ENCODE measurements at places on chromosomes 12 and 14. TPM values are rescaled to one million over a fixed set of nuclear protein-coding genes. Genes with fewer than 3 reads are reported as not detected.

KITLG gene
- total RNA-seq, result 53.8 TPM

CD69 gene
- total RNA-seq, result 17.4 TPM

GRCh38 chr14:92004062-92004461 lies 35.8 kb downstream of the TRIP11 start:
- no peaks in the 10 kb centered on the region for H3K27me3 ChIP-seq
- H3K4me1 ChIP-seq, result no peaks in the 10 kb centered on the region
- H3K4me3 ChIP-seq, result no peak overlapping the region
- no peak overlapping the region for H3K27ac ChIP-seq

DNA sequence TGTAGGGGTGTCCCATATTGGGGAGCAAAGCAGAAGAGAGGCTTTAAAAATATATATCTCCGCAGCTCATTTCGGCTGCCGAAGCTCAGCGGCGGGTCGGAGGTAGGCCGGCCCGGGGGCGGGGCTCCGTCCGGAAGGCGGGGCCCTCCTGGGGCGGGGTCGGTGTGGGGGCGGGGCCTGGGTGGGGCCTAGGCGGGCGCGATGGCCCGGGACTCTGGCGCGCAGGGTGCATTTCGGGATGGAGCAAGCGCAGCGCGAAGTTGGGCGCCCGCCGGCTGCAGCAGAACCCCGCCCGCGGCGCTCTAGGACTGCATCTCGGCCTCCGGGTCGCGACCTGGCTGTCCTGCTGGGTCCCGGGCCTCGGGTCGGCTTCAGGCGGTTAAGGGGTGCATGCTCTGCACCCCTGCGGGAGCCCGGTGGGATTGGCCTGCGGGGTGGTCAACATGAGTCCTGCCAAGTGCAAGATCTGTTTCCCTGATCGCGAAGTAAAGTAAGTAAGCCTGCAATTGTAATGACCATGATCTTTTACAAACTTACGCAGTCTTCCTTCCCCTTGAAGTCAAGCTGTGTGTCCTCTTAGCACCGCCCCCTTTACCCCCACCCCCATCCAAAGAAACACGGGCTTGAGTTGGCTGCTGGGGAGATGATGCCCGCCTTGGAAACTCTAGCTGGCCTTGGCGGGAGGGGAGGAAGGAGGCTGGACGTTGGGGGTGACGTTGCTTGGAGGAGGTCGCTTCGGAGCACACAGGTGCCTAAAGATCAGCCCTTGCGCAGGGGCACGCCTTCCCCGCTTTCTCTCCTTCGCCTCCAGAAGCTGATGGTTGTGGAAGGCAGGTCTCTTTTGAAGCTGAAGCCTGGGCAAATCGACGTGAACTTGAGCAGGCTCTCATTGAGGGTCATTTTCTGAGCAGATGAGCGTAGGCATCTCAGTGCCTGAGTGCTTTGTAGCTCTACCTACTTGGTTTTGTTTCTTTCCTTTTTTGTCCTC lies 38.4 kb downstream of the ACACB start:
- peak overlapping the region; percentile 88 for H3K27ac ChIP-seq
- no peaks in the 10 kb centered on the region for H3K36me3 ChIP-seq
- H3K4me3 ChIP-seq, result peak overlapping the region; percentile 72
- DNase-seq, result peak; percentile 88
- H3K4me1 ChIP-seq, result peaks cover 16% of the 10 kb centered on the region

KCNA5 gene
- total RNA-seq, result 3.7 TPM

FAR2 gene
- 10.6 TPM for total RNA-seq

SLC6A15 gene
- 0.34 TPM for total RNA-seq

GRIN2B gene
- 0.25 TPM for total RNA-seq

DNA sequence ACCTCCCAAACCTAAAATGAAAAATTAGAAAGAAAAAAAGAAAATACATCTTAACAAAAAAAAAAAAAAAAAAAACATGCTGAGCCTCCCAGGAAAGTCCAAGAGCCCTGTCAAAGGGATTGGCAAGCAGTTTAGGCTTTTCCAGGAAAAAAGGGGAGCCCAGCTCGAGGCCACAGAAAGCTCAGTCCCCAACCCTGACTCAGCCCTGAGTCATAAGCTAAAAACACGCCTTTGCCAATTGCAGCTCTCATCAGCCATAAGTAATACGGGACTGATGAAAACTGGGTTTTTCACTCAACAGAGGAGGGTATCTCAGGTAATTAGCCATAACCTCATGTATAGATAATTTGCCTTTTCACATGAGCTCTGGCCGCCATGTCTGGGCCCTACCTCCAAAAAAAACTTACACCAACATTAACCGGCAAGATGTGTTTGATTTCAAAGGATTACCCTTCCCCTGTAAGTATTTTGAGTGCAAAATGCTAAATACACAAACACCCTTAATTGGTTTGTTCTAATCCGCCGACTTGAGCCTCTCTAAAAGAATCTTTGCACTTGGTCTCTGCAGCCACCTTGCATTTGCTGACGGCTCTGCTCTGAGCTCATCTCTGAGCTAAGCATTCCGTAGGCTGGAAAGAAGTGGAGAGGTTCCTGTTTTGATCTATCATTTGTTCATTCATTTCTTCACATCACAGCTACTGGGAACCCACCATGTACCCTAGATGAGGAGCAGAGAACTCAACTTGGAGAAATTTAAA lies 319.2 kb downstream of the BCL11B start:
- no peak for DNase-seq
- H3K27ac ChIP-seq, result no peak overlapping the region
- no peak overlapping the region for H3K4me3 ChIP-seq
- peaks cover 8% of the 10 kb centered on the region for H3K4me1 ChIP-seq
- no peaks in the 10 kb centered on the region for H3K27me3 ChIP-seq
